ENCODE measurements at places on chromosomes 4 and X. TPM values are rescaled to one million over a fixed set of nuclear protein-coding genes. Genes with fewer than 3 reads are reported as not detected.
A peak's percentile ranks its signal among the peaks of the same experiment; 100 is the strongest.

DNA sequence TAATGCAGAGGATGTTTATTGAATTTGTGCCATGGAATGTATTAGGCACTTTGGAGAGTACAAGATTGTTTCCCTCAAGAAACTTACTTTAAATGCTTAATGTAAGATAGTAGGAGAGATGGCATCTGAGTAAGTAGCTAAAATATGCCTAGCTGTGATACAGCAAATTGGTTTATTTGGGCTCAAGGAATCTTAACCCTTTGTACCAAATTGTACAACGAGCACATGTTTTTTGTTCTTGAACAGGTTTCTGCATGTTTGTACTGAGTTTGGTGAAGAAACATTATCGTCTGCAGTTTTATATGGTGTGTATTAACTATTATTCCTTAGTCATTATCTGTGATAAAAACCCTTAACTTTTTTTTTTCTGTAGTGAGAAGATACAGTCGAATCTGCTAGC, 48.6 kb downstream of the CDS1 start:
- H3K27me3 ChIP-seq: no peaks in the 10 kb centered on the region
- H3K27ac ChIP-seq: no peak overlapping the region
- H3K4me3 ChIP-seq: no peak overlapping the region
- no peaks in the 10 kb centered on the region for H3K36me3 ChIP-seq
- H3K4me1 ChIP-seq: no peaks in the 10 kb centered on the region

Gene PRDM8
- 5.9 TPM for total RNA-seq

Gene H2BW1
- total RNA-seq: not detected

DNA sequence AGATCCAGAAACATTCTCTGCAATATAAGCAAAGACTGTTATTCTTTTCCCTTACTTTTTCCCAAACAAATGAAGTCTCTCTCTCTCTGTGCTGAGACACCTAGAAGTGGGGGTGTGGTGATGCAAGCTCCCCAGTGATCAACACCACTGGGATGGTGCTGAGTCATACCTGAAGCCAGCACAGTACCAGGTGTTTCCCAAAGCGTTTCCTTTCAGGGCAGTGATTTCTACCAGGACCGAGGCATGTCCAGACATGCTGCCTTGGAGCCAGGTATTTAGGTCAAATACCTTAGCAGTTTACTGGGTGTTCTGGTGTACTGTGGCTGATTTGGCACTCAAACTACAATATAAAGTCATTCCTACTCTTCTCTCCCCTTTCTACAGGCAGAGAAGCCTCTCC, 726.5 kb downstream of the FAM133A start:
- no peaks in the 10 kb centered on the region for H3K27me3 ChIP-seq
- peak overlapping the region; percentile 57 for H3K27ac ChIP-seq
- no peak for DNase-seq

DNA sequence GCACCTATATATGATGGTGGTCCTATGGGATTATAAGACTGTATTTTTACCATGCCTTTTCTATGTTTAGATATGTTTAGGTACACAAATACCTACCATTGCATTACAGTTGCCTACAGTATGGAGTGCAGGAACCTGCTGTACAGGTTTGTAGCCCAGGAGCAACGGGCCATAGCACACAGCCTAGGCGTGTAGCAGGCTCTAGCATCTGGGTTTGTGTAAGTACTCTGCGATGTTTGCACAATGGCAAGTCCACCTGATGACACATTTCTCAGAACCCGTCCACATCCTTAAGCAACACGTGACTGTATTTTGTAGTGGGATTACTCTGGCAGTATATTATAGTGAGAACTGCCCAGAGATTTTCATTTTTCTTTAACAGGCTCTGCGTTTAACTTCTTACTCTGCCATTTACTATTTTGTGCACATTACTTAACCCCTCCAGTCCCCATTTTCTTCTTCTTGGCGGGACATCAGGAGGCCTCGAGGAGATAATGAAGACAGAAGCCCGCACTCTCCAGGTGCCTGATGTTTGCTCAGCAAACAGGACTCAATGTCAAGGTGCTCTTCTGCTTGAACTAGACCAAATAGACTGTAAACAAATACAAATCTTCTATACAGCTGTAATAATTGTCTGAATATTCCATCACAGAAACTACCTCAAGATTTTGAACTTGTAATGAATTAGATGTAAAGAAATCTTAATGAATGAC, 102.0 kb upstream of the PDLIM3 start:
- DNase-seq: peak; percentile 42
- no peaks in the 10 kb centered on the region for H3K27me3 ChIP-seq
- H3K4me3 ChIP-seq: no peak overlapping the region

DNA sequence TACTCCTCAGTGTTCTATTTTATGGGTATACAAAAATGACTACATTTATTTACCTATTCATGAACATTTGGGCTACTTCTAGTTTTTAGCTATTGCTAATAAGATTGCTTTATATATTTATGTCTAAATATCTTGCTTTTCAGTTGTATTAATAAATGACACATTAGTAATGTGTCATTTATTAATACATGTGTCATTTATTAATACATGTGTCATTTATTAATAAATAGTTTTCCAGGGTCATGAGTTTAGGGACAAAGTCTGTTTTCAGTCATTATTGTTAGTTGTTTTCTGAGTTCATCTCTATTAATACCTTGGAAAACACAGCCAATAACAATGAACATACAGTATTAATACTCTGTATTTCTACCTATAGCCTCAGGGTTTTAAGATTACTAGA, 1630.7 kb upstream of the IGFBP7 start:
- no peak overlapping the region for H3K4me3 ChIP-seq
- H3K36me3 ChIP-seq: no peaks in the 10 kb centered on the region
- H3K27ac ChIP-seq: no peak overlapping the region
- DNase-seq: no peak

Gene RXFP1
- total RNA-seq: not detected

- H3K27ac ChIP-seq: no peak overlapping the region
- no peaks in the 10 kb centered on the region for H3K4me1 ChIP-seq
- H3K27me3 ChIP-seq: no peaks in the 10 kb centered on the region
- H3K4me3 ChIP-seq: no peak overlapping the region
- no peaks in the 10 kb centered on the region for H3K36me3 ChIP-seq
Observed at GRCh38 chr4:90403781-90404180, 276.6 kb downstream of the CCSER1 start.

DNA sequence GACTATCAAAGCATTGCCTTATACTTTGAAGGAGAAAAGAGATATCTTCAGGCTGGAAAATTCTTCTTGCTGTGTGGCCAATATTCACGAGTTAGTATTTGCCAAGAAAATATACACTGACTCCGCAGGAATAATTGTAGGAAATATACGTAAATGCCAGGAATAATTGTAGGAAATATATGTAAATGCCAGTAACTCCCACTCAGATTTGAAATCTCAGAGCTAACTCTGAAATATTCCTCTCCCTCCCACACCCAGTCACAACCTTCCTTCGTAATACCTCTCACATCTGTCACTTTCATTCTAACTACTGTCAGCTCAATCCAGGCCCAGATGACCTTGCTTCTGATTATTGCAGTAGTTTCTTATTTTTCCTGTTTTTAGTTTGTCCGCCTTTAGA, 73.5 kb downstream of the WDR19 start:
- H3K27ac ChIP-seq: no peak overlapping the region
- H3K36me3 ChIP-seq: no peaks in the 10 kb centered on the region
- no peak for DNase-seq
- no peak overlapping the region for H3K4me3 ChIP-seq
- no peaks in the 10 kb centered on the region for H3K27me3 ChIP-seq

DNA sequence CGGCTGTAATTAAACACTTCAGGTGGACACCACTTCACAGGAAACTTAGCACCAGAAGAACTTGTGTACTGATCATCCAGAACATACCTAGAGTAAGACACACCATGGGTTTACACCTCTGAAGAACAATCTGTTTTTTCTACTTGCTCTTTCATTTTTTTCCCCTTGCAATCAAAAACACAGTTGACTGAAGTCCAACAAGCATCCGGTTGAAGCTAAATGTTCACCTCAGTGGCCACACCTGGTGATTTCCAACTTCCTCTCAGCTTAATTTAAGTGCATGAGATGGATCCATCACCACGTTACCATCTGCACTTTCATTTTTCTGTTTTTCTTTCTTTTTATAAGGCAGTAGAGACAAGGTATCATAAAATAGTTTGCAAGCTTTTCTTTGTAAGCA, 4.9 kb upstream of the TXK start:
- H3K36me3 ChIP-seq: no peaks in the 10 kb centered on the region
- DNase-seq: no peak
- H3K4me3 ChIP-seq: no peak overlapping the region
- no peak overlapping the region for H3K27ac ChIP-seq

Gene HSD17B13
- 1.6 TPM for total RNA-seq

Gene LNX1
- 22.5 TPM for total RNA-seq

DNA sequence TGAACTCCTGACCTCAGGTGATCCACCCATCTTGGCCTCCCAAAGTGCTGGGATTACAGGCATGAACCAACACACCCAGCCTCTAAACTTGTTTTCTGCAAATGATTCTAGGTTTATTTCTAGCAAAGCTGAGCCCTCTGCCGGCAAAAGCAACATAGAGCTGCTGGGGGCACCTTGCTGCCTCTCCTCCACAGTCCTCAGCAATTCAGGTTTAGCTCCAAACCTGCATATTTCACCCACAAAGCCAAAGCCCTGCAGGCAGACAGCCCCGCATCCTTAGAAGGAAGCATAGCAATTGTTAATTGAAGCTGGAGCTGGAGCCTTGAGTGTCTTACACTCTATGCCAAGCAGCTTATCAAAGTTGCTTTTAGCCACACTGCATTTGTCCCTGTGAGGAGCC, 24.9 kb upstream of the OCIAD2 start:
- no peak for DNase-seq
- H3K27me3 ChIP-seq: no peaks in the 10 kb centered on the region
- H3K4me1 ChIP-seq: no peaks in the 10 kb centered on the region
- H3K36me3 ChIP-seq: no peaks in the 10 kb centered on the region
- H3K4me3 ChIP-seq: no peak overlapping the region

DNA sequence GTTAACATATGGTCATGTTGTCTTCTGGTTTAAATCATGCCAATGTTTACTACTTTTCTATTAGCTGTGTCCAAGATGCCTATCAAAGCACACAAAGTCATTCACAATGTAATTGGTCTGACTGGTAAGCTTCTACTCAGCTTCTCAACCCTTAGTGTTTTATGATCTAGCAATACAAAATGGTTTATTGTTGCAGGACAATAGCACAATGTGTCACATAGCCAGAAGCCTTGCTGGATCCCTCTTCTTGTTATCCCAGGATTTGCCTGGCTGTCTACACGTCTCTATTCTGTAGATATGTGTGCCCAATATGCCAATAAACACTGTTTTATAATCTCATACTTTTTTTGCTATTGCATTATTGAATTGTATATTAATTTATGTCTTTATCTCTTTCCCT, 1111.0 kb upstream of the AGA start:
- H3K27me3 ChIP-seq: no peaks in the 10 kb centered on the region
- H3K4me1 ChIP-seq: no peaks in the 10 kb centered on the region
- no peak overlapping the region for H3K27ac ChIP-seq
- DNase-seq: no peak
- no peak overlapping the region for H3K4me3 ChIP-seq
- H3K36me3 ChIP-seq: no peaks in the 10 kb centered on the region
